ENCODE measurements at places on chromosomes 3 and 15.

DNA sequence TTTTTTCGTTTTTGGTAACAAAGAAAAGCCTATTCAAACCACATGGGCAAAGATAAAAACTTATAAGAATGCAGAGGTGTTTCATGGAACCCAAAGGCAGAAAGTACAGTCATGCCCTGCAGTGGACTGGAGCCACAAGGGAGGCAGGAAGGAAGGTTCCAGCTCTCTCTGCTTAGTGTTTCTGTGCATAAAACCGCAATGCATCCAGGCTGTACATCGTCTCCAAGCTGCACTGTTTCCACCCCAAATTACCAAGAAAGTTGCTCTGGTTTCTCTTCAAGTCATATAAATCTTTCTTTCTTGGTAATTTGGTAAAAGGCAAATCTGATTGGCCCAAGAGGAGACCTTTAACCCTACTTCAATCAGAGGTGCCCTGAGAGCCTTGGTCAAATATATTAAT is 15.8 kb downstream of the TRAT1 start:
- DNase-seq, result no peak

DNA sequence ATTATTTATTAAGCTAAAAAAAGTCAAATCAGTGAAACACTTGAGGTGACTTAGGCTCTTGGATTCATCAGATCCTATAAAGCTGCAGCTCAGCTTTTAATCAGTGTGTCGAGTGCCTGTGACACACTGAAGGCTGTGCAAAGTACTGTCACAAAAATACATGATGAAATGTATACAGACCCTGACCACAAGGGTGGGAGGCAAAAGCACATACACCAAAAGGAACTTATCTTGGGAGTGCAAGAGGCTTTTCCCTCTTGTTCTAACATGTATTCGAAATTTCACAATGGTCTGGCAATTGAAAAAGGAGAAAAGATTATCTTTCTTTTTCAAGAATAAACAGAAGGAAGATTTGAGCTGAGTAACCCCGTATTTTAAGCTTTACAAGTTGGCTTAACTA is 35.9 kb downstream of the VGLL4 start:
- no peak for DNase-seq

DNA sequence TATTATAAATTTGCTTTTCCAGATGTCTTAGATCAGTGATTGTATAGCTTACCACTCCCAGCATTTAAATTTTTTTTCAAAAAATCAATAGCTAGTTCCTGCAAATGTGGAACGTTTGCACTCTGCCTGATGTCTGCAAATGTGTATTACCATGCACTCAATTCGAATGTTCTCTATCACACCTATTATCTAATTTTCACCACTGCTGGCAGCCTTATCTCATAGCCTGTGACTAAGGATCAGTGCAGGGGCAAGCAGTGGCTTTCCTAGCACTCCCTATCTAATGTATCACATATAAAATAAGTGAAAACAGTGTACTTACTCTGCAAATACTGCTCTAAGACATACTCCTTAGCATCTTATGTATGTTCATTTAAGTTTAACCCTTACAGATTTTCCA is 196.3 kb upstream of the PLSCR5 start:
- no peak for DNase-seq

DNA sequence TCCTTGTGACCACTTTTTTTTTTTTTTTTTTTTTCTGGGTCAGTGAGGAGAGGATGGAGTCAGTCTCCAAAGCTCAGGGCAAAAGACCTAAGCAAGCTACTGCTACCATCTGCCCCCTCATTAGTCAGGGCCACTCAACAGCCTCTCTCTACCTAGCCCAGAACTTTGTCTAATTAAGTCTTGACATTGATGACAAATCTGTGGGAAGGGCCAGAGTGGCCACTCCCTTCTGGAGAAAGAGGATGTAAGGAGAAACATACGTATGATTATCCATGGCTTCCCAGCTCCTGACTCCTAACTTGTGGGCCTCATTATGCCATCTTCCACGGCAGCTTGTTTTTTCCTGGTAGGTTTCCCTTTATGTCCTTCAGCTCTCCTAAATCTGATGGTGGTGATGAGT is 37.9 kb downstream of the NR1I2 start:
- DNase-seq, result no peak

DNA sequence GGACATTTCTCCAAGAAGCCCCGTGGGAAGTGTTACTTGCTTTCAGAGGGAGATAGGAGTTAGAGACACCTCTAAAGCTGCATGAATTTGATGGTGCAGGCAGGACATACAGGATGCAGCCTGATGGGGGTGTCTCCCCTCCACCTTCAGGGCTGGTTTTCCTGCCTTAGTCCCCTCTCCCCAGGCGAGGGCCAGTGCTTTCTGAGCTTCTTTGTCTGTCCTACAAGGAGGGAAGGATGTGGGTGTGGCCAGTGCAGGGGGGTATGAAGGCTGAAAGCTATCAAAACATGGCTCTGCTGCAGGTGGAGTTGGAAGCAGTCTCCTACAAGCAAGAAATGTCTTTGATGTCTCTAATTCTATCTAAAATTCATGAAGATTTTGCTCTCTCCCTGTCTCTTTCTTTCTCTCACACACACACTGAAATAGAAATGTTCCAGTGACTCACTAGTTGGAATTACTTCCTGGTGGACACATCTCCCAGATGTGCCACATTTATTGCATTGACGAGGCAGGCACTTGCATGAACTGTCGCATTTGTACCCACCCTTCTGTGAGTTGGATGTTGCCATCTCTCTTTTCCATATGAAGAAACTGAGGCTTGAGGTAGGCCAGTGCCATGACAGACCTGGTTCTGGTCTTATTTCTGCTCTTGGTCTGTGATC is 13.9 kb upstream of the PODXL2 start:
- no peak for DNase-seq

- DNase-seq, result no peak
These were observed 2.3 kb downstream of the PHLDB2 start for GRCh38 chr3:111861391-111861790.

DNA sequence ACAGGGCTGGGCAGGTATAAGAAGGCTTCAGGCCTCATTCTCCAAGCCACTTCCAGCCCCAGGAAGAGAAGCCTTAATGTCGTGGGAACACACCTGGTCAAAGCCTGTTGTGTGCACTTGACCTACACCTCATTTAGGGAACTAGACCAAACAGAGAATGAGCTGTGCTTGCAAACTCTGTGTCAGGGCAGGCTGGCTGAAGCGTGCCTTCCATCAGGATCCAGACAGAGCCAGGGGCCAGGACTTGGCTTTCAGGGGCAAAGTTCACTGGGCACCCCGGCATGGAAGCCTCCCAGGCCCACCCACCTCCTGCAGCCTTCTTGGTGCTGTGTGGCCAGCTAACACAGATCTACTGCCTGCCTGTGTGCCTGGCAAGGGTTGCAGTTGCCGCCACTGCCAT is 11.5 kb downstream of the RBPMS2 start:
- DNase-seq, result no peak

DNA sequence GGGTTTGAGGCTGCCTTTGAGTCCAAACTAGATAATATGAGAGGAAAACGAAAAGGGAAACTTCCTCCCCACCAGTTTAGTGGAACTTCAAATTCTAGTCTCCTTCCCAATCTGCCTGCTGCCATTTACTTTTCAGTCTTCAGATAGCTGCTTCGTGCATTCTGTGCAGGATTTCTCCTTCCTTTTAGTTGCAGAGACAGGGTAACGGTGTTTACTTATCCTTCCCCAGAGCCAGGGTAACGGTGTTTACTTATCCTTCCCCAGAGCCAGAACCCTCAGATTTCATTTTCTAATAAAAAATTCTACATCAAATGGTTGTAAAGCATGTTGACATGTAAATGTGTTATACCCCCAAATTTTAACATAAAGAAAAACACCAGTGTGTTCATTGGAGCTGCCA is 282.6 kb downstream of the VPS13C start:
- no peak for DNase-seq

DNA sequence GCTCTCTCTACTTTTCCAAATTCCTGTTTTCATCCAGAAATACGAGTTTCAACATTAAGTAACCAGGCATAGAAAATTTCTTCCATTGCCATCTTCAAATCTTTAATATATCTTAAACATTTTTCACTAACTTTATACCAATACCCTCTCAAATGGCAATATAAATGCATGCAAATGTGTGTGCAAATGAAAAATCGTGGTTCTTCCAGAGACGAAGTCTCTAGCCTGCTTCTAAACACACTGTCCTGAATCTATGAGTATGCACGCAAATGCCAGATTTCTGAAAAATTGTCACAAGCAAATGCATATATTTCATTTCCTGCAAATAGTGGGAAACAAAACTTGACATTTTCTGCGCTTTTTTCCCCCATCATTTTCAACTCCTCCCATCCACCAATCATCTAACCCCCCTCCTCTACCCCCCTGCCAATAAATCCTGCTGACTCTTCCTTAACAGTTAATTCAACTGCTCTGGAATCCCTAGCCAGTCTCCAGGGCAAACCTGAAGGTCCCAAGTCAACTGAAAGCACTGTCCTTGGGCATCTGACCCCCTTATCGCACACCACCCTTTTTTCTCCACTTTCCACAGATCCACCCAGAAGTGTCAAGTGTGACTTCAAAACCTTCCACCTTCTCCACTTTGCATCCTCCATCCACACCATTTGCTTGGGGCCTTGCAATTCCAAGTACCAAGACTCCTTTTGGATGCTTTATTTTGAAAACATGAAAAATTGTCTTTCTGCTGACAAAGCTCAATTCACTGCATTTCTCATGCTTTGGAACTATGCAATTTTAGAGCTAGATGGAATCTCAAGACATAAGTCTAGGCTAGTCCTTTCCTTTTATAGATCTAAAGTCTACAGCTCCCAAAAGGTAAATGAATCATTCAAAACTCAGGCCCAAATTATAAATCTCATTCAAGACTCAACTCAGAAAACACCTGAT is 144.7 kb downstream of the OSBPL10 start:
- DNase-seq, result no peak

DNA sequence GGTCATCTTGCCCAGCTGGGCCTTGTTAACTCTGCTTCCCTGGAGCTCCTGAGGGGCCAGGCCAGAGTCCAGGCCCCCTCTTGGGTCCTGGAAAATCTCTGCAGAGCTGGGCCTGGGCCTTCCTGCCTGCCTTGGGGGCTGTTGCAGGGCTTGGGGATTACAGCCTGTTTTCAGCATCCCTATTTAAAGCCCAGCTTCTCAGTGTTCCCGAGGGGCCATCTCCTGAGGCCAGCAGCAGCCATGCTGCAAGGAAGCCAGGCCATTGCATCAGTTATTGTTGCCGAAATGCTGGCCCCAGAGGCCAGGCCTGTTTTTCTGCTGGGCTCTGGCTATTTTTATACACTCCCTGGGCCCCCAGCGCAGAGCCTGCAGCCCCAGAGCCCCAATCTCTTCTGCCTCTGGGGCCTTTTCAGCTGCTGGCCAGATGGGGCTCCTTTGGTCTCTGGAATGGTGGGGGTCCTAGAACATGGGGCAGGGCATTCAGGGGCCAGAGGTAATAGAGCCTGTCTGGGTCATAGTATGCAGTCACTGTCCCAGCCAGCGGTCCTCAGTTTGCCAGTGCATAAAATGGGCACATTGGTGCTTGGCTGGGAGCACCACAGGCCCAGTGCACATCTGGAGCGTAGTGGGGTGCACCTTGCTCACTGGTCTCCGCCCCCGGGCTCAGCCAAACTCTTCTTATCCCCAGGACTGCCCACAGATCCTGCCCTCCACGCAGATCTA is 28.5 kb downstream of the PLXNA1 start:
- DNase-seq, result no peak

DNA sequence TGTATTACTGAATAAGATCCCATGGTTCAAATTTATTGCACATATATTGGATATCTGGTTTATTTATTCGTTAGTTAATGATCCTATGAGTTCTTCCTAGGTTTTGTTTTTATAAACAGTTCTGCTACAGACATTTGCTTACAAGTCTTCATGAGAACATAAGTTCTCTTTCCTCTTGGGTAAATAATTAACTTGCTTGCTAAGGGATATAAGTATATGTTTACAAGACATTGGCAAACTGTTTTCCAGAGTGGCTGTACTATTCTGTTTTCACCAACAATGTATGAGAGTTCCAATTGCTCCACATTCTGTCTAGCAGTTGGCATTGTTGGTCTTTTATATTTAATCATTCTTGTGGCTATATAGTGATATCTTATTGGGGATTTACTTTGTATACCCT is 341.8 kb upstream of the GBE1 start:
- DNase-seq, result no peak

DNA sequence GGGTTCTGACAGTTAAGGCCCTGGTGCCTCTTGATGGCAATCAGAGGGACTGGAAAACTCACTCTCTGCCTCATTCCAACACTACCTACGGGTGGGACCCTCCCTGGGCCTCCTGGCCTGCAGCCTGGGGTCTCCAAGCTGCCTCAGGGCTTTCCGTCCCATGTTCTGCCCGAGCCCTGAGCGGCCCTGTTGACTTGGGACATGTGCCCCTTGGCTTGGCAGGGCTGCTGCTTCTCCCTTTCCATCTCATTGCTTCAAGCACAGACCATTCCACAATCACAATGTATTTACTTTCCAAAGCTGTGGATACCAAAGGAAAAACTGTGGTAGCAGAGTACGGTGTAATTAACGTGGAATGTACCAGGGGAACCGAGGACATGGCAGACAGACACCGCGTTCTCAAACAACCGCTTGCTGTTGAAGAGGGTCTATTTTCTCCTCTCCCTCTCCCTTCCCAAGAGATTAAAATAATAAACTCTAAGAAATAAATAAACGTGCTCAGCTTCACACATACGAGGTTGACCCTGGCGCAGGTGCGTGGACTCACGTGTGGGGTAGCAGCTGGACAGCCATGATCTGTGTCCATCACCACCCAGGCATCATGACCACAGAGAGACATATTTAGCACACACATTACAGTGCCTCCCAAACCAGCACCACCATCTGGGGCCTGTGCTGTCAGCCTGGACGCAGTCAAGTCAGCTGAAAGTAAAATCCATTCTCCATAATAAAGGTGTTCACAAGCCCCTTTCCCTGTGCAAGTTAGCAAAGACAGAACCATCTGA is 172.0 kb downstream of the XXYLT1 start:
- no peak for DNase-seq

GRCh38 chr3:194494951-194495374 is 8.2 kb upstream of the ATP13A3 start:
- no peak for DNase-seq

GRCh38 chr15:69648775-69649735 is 196.4 kb downstream of the RPLP1 start:
- no peak for DNase-seq

GRCh38 chr3:139378587-139379241 is 10.7 kb downstream of the COPB2 start:
- no peak for DNase-seq

DNA sequence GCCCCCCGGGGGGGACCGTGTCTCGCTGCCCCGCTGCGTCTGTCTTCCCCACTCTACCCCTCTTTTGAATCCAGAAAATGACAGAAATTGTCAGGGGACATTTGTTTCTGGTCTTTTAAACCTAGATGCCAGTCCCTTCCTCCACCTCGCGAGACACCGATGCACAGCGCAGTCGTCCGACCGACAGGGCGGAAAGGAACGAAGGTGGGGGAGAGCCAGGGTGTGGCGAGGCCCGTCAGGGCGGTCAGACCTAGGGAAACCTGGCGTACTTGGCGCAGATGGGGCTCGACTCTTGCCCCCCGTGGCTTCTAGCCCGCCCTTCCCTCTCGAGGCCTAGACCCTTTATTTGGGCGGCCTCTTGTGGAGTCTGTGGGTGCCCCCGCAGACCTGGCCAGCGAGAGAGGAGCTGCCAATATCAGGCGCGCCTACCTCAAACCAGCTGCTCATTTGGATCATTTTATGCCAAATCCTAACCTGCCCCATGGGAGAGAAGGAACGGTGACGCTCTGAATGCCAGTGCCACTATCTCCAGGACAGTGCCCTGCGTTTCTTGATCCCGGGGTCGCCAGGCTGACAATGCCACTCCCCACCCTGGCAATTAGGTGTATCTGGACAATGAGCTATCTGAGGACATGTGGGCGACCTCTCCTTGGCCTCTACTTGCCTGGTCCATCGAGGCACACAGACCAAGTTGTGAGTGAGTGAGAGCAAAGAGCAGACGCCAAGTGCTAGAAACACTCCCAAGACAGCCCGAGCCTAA is 500 bp upstream of the RAB6B start:
- no peak for DNase-seq

All from activated T-helper 1 cell treated with anti-CD3 and anti-CD28 coated beads, Interleukin-2, amount 50 U/mL, for 16 hours (primary cell).